ENCODE measurements at places on chromosomes 1 and 21. TPM values are rescaled to one million over a fixed set of nuclear protein-coding genes. Genes with fewer than 3 reads are reported as not detected.

The FYB2 gene
- total RNA-seq, result not detected

The NUP210L gene
- total RNA-seq, result 0.15 TPM

The S100A16 gene
- total RNA-seq, result not detected

The P3R3URF gene
- not detected for total RNA-seq

The PADI2 gene
- not detected for total RNA-seq

The GPR37L1 gene
- not detected for total RNA-seq

The TMOD4 gene
- 2.7 TPM for total RNA-seq
